Activated T-cell treated with anti-CD3 and anti-CD28 coated beads, Interleukin-2, amount 50 U/mL, for 4 hours (primary cell): ENCODE measurements at places on chromosomes 3 and 15.

DNA sequence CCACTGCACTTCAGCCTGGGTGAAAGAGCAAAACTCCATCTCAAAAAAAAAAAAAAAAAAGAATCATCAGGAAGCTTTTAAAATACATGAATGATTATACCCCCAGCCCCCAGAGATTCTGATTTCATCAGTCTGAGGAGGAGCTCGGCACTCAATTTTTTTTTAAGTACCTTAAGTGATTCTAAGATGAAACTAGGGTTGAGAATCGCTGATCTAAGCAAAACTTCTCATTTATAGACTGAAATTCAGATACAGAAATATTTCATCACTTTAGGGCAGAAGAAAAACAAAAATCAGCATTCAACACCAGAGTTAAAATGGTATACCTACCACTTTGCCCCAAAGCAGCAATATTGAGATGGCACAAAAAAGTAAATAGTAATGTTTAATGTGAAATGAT, 24.7 kb downstream of the CPA3 start:
- no peak for DNase-seq

- DNase-seq = no peak
Observed at GRCh38 chr15:47186075-47186474, 531.2 kb upstream of the SEMA6D start.

DNA sequence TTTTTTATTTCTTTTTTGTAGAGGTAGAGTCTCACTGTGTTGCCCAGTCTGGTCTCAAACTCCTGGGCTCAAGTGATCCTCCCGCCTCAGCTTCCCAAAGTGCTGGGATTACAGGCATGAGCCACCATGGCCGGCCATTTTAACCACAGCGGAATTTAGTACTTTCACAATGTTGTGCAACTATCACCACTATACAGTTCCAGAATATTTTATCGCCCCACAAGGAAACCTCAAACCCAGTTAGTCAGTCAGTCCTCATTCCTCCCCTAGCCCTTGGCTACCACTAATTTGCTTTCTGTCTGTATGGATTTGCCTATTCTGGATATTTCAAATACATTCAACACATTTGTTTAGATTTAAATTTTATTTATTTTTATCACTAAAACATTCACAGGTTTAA, 15.5 kb upstream of the HOMER2 start:
- no peak for DNase-seq

DNA sequence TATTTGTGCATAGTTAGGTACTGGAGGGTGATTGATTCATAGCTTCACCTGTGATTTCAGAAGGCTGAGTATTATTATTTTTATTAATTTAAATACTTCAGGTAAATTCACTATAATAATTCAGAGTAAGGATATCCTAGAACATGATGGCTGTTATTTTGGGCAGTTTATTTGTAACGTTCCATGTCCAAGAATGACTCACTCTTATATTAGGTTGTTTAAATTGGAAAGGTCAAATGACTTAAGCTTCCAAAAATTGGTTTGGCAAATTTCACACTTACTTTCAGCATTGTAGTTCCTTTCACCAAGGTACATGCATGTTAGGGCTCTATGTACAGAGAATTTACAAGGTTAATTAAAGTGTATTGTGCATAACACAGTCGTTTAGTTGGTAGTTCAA, 120.2 kb downstream of the EPHA3 start:
- no peak for DNase-seq

DNA sequence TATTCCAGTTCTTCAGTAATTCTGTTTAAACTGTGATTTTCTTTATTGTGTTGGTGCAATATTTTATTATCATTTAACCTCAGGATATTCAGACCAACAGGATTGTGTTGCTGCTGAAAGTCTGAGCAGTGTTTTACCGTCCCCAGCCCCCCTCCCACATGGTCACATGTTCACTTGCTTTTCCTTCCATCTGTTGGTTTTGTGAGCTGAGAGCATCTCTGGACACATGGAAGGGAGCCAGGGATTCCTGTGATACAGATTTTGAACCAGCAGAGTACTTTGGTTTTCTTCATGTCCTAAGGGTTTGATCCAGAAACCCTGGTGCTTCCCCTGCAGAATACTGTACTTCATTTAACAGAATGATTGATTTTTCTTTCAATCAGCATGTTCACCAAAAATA, 11.9 kb downstream of the ARRDC4 start:
- DNase-seq = no peak

DNA sequence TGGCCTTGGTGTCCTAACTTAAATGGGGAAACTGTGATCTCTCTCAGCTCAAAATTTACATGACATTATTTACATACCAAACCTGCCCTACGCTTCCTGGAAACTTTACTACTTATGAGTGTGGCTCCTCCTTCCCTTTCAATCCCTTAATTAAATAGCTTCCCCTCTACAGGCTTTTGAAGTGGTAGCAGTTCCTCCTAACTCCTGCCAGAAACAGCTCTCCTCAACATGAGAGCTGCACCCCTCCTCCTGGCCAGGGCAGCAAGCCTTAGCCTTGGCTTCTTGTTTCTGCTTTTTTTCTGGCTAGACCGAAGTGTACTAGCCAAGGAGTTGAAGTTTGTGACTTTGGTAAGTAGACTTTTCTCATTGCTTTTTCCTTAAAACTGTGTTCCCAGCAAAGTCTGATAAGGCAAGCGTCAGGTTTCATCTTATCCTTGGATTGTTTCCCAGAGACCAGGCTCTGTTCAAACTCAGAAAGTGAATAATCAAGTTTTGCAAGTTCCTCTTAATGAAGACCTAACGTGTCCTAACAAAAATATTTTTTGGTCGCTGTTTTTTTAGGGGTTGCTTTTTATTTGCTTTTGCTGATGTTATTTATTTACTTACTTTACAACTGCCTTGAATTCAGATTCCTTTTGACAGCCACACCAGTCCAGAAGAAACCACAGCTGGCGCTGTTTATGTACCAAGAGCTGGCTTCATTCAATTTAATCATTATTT, at the start of gene ACP3:
Gene ACP3, plus strand, starts transcription at position 179 of the 720 bp plus-strand sequence. Its CDS starts 50 bp downstream, at position 229.
- DNase-seq = no peak

GRCh38 chr3:155412904-155413303, 119.4 kb upstream of the STRIT1 start:
- no peak for DNase-seq

DNA sequence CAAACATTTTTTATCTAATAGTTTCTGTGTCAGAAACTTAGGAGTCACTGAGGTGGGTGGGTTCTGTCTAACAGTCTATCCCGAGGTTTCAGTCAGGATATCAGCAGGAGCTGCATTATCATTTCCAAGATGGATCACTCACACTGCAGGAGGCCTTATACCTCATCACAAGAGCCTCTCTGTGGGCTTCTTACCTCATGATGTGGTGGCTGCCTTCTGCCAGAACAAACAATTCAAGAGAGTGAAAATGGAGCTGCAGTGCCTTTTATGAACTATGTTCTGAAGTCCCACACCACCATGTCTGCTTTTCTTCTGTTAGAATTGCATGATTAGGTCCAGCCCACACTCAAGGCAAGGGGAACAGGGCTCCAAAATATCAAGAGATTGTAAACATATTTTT, 27.9 kb downstream of the RFX7 start:
- no peak for DNase-seq

GRCh38 chr3:56783644-56784447, 17.9 kb downstream of the ARHGEF3 start:
- peak; percentile 63 for DNase-seq

GRCh38 chr3:172285844-172286243, 162.4 kb downstream of the GHSR start:
- no peak for DNase-seq

GRCh38 chr15:101827257-101827656, 15.3 kb downstream of the OR4F15 start:
- DNase-seq = no peak
